ENCODE measurements at places on chromosomes 7 and 10. TPM values are rescaled to one million over a fixed set of nuclear protein-coding genes. Genes with fewer than 3 reads are reported as not detected.

The LLCFC1 gene
- polyA plus RNA-seq: not detected

The COL17A1 gene
- 0.63 TPM for polyA plus RNA-seq

The CPN1 gene
- polyA plus RNA-seq: not detected

The TWIST1 gene
- polyA plus RNA-seq: 0.19 TPM

The TFPI2 gene
- 0.22 TPM for polyA plus RNA-seq

The AEBP1 gene
- polyA plus RNA-seq: 35.2 TPM

The GATA3 gene
- polyA plus RNA-seq: not detected

The PRLHR gene
- polyA plus RNA-seq: not detected

The EPO gene
- polyA plus RNA-seq: not detected

The BHLHA15 gene
- 3.5 TPM for polyA plus RNA-seq

The ABCB1 gene
- polyA plus RNA-seq: 8.5 TPM

The PAX4 gene
- polyA plus RNA-seq: not detected

The FAM13C gene
- polyA plus RNA-seq: 12.7 TPM

The NUDCD3 gene
- 191 TPM for polyA plus RNA-seq

The C7orf33 gene
- not detected for polyA plus RNA-seq

The ADARB2 gene
- 23.3 TPM for polyA plus RNA-seq

The KNDC1 gene
- 12.0 TPM for polyA plus RNA-seq

All from brain (organoid and tissue), 16 donors.